ENCODE measurements at places on chromosomes 13 and 19. TPM values are rescaled to one million over a fixed set of nuclear protein-coding genes. Genes with fewer than 3 reads are reported as not detected.

DNA sequence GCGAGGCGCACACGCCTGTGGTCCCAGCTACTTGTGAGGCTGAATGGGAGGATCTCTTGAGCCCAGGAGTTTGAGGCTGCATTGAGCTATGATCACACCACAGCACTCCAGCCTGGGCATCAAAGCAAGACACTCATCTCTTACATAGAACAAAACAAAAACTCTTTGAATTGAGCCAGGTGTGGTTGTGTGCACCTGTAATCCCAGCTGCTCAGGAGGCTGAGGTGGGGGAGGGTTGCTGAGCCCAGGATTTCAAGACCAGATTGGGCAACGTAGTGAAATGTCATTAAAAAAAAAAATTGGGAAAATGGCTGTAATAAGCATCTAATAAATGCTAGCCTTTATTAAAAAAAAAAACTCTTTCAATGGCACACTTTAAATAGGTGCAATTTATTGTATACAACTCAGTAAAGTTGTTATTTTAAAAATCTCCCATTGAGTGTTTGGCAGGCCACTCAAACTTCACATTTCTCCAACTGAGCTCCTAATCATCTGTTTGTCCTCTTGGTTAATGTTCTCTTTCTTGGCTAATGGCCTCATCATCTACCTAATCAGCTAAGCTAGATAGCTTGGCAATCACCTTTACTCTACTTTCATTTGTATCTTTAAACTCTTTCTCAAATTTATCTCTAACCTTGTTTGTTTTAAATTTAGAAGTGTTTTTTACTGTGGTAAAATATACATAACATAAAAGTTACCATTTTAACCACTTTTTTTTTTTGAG lies 28.1 kb upstream of the HMGB1 start:
- no peak for DNase-seq

Gene CGB3
- total RNA-seq, result not detected

Gene ZNF682
- 14.1 TPM for total RNA-seq

Gene MAG
- 0.83 TPM for total RNA-seq

DNA sequence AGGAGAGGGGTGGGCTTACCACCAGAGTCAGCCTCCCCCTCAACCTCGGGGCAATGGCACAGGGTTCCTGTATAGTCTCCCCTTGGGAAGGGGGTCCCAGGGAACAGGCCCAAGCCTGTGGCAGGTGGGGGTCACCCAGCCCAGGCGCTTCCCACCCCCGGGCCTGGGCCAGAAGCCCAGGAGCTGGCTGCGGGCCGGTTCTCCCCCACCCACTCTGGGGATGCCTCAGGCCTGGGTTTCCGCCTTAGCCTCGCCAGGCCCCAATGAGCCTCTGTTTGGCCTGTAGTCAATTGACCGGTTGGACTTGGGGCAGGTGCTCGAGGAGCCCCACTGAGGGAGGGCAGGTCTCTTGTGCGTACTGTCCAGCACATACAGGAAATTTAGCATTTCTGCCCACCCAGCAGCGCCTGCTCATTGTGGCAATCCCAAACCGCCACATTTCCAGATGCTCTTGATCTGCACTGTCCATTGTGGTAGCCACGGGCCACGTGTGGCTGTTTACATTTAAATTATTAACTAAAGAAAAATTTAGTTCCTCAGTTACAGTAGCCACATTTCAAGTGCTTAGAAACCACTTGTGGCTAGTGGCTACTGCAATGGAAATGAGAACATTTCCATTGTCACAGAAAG lies 9.9 kb downstream of the LYL1 start:
- DNase-seq, result no peak

Gene CPB2
- total RNA-seq, result not detected

DNA sequence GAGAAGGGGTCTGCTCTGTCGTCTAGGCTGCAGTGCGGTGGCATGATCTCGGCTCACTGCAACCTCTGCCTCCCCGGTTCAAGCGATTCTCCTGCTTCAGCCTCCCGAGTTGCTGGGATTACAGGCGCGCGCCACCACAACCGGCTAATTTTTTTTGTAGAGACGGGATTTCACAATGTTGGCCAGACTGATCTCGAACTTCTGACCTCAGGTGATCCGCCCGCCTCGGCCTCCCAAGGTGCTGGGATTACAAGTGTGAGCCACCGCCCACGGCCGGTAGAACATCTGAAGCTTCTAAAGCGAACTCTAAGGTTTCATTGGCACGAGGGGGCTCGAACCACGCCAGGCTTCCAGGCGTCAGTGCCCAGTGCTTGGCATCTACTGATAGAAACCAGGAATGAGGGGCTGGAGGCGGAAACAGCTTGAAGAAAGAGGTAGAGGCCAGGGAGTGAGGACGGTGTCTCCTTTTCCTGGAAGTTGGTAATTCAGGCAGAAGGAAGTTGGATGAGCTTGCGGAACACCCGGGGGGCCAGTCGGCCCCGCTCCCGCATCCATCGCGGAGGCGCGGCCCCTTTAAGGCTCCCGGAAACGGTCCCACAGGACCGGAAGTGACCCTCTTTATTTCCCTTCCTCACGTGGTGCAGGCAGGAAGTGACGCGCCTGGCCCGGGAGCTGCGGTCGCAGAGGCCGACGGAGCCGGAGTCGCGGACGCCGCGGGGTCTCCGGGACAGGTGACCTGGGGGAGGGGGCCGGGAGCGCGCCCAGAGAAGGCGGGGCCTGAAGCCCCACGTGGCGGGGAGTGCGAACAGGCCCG lies at the start of gene CCDC9:
CCDC9 (plus strand) TSS at position 647 of the 814 bp plus-strand sequence. CDS start 1,876 bp downstream, outside the sequence.
- DNase-seq, result peak; percentile 98

DNA sequence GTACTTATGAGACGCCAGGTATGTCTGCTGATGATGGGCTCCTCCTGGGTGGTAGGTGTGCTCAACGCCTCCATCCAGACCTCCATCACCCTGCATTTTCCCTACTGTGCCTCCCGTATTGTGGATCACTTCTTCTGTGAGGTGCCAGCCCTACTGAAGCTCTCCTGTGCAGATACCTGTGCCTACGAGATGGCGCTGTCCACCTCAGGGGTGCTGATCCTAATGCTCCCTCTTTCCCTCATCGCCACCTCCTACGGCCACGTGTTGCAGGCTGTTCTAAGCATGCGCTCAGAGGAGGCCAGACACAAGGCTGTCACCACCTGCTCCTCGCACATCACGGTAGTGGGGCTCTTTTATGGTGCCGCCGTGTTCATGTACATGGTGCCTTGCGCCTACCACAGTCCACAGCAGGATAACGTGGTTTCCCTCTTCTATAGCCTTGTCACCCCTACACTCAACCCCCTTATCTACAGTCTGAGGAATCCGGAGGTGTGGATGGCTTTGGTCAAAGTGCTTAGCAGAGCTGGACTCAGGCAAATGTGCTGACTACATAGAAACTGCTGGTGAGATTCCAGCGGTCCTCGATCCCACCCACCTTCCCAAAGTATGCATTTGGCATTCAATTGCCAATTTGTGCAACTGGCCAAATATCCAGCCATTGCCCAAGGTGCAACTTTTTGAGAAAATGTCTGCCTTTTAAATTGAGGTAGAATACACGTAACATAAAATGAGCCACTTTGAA lies 10.2 kb downstream of the OR2Z1 start:
- DNase-seq, result no peak

DNA sequence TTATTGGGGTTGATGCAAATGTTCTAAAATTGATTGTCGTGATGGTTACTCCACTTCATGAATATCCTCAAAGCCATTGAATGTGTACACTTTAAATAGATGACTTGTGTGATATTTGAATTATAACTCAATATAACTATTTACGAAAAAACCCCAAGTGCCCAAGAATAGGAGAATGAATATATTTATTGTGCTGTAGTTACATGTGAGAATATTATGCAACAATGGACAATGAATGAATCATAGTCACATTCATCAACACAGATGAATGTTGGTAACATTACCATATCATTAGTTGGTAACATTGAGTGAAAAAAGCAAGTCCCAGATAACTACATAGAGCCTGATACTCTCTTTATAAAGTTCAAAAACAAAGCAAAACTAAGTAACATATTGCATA lies 127.8 kb upstream of the UBL3 start:
- DNase-seq, result no peak

Gene SOX1
- total RNA-seq, result 0.07 TPM

GRCh38 chr19:58381460-58382212 lies 806 bp upstream of the ZNF837 start:
- no peak for DNase-seq
